ENCODE measurements at places on chromosomes 7 and 10. TPM values are rescaled to one million over a fixed set of nuclear protein-coding genes. Genes with fewer than 3 reads are reported as not detected.

GRCh38 chr7:19101909-19102308, 15.5 kb downstream of the TWIST1 start:
- no peaks in the 10 kb centered on the region for H3K4me1 ChIP-seq
- no peak overlapping the region for H3K27ac ChIP-seq
- H3K36me3 ChIP-seq = no peaks in the 10 kb centered on the region

- DNase-seq = no peak
- H3K4me3 ChIP-seq = no peak overlapping the region
- H3K4me1 ChIP-seq = no peaks in the 10 kb centered on the region
- no peak overlapping the region for H3K27ac ChIP-seq
- H3K27me3 ChIP-seq = no peaks in the 10 kb centered on the region
Observed at GRCh38 chr7:82593780-82594179, 150.2 kb upstream of the CACNA2D1 start.

DNA sequence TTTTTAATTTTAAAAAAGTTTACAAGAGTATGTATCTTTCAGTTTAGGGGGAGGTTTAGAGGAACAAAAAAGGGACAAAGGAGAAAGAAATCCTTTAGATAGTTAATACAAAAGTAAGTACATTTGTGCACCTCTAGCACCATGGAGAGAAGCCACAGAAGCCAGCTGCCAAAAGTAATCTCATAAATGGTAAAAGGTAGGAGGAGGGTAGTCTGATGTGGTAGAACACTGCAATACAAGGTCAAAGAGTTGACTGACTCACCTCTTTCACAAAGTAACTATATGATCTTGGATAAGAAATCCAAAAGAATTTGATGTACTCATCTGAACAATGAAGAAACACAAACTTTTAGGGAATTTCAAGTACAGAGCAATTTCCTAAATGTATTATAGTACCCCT, 68.1 kb downstream of the CNOT4 start:
- H3K4me3 ChIP-seq = no peak overlapping the region
- H3K27ac ChIP-seq = no peak overlapping the region
- no peak for DNase-seq
- H3K27me3 ChIP-seq = no peaks in the 10 kb centered on the region
- H3K4me1 ChIP-seq = peaks cover 2% of the 10 kb centered on the region
- H3K36me3 ChIP-seq = peaks cover 26% of the 10 kb centered on the region

DNA sequence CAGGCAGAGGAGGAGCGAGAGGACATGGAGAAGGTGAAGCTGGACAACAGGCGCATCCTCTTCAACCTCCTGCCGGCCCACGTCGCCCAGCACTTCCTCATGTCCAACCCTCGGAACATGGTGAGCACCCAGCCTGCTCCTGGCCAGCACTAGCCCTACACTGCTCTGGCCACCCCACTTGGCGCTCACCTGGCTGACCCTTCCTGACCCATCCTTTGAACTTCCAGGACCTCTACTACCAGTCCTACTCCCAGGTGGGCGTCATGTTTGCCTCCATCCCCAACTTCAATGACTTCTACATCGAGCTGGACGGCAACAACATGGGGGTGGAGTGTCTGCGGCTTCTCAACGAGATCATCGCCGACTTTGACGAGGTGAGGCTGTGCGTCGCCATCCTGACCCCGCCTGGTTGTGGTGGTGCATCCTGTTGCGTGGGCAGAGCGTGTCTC, 129.2 kb downstream of the ADCY1 start:
- no peak for DNase-seq
- H3K27ac ChIP-seq = no peak overlapping the region

- H3K4me3 ChIP-seq = no peak overlapping the region
- H3K27ac ChIP-seq = no peak overlapping the region
- H3K4me1 ChIP-seq = no peaks in the 10 kb centered on the region
- no peaks in the 10 kb centered on the region for H3K36me3 ChIP-seq
- no peak for DNase-seq
- no peaks in the 10 kb centered on the region for H3K27me3 ChIP-seq
Observed at GRCh38 chr10:71265201-71265575, 52.8 kb downstream of the UNC5B start.

GRCh38 chr10:52019077-52019555, 295.0 kb upstream of the DKK1 start:
- H3K4me3 ChIP-seq = no peak overlapping the region
- H3K27me3 ChIP-seq = no peaks in the 10 kb centered on the region
- no peak for DNase-seq
- no peak overlapping the region for H3K27ac ChIP-seq

DNA sequence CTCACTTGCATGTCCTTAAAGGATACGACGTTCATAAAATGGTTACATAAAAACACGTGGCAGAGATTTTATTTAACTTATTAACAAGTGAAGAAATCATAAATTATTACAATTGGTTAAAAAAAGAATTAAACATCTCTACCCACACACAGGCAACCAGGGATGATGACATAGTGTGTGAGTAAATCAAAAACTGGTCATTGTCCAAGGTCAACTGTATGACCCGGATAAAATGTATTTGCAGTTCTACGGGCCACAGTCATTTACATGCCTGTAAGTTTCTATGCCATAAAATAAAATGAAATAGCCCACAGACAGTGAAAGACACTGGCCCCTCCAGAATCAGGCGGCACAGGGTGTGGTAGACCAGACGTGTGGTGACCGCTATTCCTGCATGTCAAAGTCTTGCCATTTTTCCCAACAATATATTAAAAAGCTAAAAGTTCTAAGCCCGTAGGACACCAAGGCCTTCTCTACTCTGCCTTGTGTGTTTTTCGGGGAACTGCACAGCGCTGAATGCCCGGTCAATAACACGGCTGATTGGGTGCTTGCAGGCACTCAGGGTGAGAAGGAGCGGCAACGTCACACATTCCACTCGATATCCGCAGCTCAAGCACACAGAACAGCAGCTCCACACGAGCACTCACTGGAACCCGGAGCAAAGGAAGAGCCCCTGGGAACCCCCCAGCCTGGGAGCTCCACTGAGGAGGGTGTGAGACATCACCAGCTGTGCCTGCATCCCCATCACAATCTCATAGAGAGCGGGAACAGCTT, 143.3 kb upstream of the PPP2R2D start:
- no peaks in the 10 kb centered on the region for H3K36me3 ChIP-seq
- no peak for DNase-seq
- no peak overlapping the region for H3K4me3 ChIP-seq
- H3K27ac ChIP-seq = no peak overlapping the region

The NDUFB8 gene
- total RNA-seq = 155 TPM

The IQCE gene
- 5.6 TPM for total RNA-seq

The OR2F2 gene
- not detected for total RNA-seq
